ENCODE measurements at places on chromosomes 11 and 22.

- no peak for DNase-seq
Measured at GRCh38 chr11:34218067-34218466, 112.6 kb downstream of the NAT10 start.

- no peak for DNase-seq
Measured at GRCh38 chr11:65114538-65115171, 2.8 kb downstream of the ZNHIT2 start.

GRCh38 chr11:122100037-122100755, 15.8 kb downstream of the BLID start:
- DNase-seq: no peak

DNA sequence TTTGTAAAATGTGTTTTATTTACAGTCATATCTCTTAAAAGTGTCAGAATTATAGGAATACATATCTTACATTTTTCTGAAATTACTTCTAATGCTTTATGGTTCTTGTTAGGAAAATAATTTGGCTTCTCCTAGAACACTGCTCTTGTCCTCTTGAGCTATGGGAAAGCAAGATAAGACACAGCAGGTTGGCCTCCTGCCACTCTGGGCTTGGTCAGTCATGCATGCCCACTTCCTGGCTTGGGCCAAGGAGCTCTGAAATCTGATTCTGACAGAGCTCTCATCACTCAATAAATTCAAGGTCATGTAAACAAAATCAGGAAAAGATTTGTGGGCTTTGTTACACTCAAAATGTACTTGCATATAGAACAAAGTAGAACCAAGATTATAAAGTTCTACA, 1036.0 kb downstream of the OPCML start:
- no peak for DNase-seq

DNA sequence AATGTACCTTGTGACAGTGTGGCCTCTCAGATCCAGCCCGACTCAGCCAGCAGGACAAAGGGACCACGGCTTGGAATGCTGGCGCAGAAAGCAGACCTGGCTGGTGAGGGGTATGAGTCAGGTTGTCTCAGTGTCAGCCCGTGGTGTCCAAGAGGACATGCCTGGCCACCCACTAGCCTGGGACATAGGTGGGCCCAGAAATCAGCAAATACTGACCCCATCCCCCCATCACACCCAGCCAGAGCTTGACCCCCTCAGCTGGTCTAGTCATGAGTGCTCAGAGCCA, 4.5 kb downstream of the BANF1 start:
- DNase-seq: no peak

- no peak for DNase-seq
Measured at GRCh38 chr11:34126959-34127848, 21.8 kb downstream of the NAT10 start.

- no peak for DNase-seq
Measured at GRCh38 chr11:76280151-76280881, 74.0 kb upstream of the WNT11 start.

DNA sequence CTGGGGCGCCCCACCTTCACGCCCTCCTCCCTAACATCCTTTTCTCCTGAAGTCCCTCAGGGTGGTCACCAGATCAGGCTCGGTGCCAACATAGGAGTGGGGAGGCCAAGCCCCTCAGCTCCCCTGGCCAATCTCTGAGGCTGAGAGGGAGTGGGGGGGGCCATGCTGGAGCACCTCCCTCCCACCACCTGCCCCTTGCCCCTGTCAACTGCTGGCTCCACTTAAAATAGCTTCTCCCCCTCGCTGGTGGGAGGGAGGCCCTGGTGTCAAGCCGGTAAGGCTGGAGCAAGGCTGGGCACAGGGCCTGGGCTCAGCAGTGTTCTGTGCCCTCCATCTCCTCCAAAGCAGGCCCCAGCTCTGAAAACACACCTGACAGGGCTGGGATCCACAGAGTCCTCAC, 4.9 kb downstream of the PLXNB2 start:
- no peak for DNase-seq

- no peak for DNase-seq
Measured at GRCh38 chr11:8294251-8294935, 30.7 kb upstream of the LMO1 start.

GRCh38 chr11:75233754-75234172, 6.8 kb upstream of the TPBGL start:
- DNase-seq: no peak

GRCh38 chr11:117796872-117797529, at the start of gene DSCAML1:
Gene DSCAML1, minus strand, starts transcription at chr11:117797216. Its CDS starts 137 bp downstream, at chr11:117797079.
- no peak for DNase-seq

GRCh38 chr11:22558664-22559063, 67.0 kb downstream of the FANCF start:
- DNase-seq: no peak

DNA sequence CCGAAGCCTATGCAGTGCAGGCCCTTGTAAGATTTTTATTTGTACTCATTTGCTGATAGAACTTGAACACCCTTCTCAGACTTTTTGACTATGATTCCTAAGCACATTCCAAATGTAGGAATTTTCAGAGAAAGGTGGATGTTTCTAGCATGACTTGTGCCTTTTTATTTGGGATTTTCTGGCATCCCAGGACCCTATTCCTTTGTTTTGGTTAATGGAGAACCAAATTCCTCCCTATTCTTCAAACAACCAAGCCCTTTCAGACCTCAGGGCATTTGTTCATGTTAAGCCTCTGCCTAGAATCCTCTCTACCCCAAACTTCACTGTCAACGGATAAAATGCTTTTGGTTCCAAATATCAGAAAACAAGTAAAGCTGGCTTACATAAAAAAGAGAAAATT, 371.1 kb downstream of the DDX10 start:
- no peak for DNase-seq

DNA sequence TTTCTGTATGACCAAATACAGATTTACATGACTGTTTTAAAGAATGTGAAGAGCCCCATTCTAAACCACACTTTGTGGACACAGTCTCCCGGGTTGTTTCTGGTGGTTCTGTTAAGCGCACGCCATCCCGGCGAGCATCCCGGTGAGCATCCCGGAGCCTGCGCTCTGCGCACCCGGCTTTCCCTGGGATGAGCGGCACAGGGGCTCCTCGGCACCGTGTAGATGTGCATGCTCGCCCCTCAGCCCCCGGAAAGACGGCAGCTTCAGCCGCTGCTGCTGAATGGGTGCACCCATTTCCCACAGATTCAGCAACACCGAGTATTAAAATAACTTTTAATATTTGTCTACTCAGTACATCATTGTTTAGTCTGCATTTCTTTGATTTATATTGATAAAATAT, 36.0 kb downstream of the GLB1L2 start:
- no peak for DNase-seq

GRCh38 chr11:70703141-70704064, 305.1 kb downstream of the CTTN start:
- DNase-seq: no peak

GRCh38 chr22:27734066-27734465, 67.5 kb downstream of the MN1 start:
- no peak for DNase-seq

GRCh38 chr22:36922105-36922608, 8.7 kb downstream of the CSF2RB start:
- no peak for DNase-seq

GRCh38 chr22:30566125-30566524, 8.3 kb downstream of the GAL3ST1 start:
- DNase-seq: no peak

- no peak for DNase-seq
Measured at GRCh38 chr11:111665777-111666176, 63.5 kb downstream of the SIK2 start.

DNA sequence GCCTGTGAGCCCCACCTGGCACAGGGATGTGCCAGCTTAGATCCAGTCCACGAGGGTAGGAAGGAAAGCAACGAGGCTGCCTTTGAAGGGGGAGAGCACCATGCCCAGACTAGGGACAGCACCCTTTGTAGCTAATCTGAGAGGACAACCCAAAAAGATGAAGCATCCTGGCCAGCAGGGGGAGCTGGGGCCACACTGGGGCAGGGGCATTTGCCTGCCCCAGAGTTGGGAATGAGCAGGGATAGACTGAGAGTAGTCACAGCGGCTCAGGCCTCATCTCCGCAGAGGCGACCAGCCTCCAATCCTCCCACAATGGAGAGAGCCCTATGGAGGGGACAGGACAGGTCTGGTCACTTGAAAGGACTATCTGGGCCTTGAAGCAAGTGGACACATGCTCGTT, 16.4 kb downstream of the LMO1 start:
- no peak for DNase-seq

Data from NCI-H1048 (cell line).